ENCODE measurements at places on chromosomes 6 and 20.

- no peak for DNase-seq
Measured at GRCh38 chr6:163707387-163708355, 293.2 kb downstream of the QKI start.

DNA sequence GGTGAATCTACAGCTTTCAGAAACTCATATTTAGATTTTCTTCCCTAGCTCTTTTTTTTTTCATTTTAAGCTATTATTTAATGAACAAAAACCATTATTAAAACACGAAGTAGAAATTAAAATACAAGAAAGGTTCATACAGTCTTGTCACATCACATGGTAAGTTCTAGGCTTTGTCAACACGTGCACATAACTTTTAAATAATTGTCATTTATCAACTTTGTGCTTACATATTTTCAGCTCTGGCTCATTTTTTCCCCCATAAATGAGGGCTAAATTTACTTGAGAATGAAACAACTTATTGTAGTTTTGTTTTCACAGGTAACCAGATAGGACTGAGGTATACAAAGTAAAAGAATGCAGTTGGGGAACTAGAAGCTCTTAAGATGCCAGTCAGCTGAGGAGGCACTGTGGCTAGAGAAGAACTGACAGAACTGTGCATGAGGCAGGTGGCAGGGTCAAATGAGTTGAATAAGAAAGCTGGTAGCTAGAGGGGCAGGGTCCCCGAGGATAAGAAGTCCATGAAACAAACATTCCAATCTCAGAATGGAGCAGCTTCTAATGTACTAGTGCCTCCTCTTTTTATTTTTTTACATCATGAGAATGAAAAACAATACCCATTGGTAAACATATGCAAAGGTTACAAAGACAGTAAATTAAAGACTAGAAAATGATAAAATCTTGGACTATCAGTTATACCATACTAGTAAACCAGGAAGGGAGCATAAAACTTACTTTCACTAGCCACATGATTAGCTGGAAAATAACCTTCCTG lies 141.5 kb downstream of the MYB start:
- no peak for DNase-seq

- no peak for DNase-seq
Measured at GRCh38 chr20:3545401-3545925, 74.6 kb downstream of the ATRN start.

- DNase-seq = no peak
Measured at GRCh38 chr6:14641423-14642135, 524.0 kb downstream of the CD83 start.

- no peak for DNase-seq
Measured at GRCh38 chr20:45051204-45052060, 49.5 kb downstream of the KCNS1 start.

DNA sequence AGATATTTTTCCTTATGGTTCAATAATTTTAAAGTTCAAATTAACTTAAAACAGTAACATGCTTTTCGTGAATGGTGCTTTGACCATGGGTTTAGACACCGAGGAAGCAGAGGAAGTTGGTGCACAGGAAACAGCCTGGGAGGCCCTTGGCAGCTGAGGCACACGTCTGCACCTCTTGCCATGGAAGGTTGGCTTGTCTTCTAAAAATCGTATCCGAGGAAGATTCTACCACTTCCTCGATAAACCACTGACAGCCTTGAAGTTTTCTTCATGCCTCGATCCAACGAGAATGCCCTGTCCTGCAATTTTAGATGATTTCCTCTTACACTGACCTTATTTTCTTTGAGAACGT lies 12.2 kb downstream of the DLL1 start:
- no peak for DNase-seq

DNA sequence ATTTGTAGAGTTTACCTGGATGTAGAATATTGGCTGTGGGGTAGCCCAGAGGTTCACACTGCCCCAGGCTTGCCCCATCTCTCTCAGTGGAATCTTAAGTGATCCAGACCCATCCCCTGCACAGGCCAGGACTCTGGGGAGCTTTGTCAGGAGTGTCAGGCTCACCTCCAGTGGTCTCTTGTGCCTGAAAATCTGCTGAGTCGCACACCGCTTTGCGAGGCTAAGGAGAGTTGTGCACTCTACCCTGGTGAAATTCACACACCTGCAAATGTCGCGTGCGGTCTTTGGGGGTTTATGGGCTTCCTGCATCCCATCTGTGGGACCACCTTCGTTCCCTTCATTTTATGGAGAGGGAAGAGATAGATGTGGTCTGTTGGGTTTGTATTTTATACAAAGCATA lies 63.6 kb upstream of the KIF25 start:
- DNase-seq = peak; percentile 36

GRCh38 chr6:14818422-14818884 lies 427.4 kb upstream of the JARID2 start:
- DNase-seq = no peak

DNA sequence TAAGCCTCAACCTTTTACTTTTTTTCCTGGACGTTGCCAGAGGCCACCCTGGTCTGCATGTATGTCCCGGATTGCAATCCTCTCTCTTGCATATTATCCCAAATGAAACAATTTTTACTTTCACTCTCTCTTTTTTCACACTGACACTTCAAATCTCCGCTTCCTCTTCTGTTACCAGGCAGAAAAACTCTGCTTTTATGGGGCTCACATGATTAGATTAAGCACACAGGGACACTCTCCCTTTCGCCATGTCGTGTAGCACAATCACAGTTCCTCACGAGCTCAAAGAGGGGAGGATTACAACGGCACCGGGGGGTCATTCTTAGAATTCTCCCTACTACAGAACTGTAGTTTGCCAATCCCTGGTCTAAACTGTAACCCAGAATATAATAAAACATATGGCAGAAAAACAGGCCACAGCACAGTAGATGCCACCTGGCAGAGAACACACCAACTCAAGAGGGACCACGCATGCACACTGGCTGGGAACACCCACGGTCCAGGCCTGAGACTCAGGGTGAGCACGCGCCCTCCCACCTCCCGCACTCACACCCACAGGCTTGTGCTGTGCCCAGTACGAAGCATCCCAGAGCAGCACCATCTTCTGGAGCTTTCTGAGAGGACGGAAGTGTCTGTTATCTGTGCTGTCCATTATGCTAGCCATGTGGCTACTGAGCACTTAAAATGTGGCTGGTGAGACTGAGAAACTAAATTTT lies 288.7 kb downstream of the KIF16B start:
- DNase-seq = no peak

GRCh38 chr20:61988665-61989064 lies 77.0 kb downstream of the TAF4 start:
- no peak for DNase-seq

GRCh38 chr6:136517582-136517981 lies 32.6 kb downstream of the MAP7 start:
- no peak for DNase-seq

- DNase-seq = no peak
Measured at GRCh38 chr6:16765235-16765634, 4.0 kb upstream of the ATXN1 start.

DNA sequence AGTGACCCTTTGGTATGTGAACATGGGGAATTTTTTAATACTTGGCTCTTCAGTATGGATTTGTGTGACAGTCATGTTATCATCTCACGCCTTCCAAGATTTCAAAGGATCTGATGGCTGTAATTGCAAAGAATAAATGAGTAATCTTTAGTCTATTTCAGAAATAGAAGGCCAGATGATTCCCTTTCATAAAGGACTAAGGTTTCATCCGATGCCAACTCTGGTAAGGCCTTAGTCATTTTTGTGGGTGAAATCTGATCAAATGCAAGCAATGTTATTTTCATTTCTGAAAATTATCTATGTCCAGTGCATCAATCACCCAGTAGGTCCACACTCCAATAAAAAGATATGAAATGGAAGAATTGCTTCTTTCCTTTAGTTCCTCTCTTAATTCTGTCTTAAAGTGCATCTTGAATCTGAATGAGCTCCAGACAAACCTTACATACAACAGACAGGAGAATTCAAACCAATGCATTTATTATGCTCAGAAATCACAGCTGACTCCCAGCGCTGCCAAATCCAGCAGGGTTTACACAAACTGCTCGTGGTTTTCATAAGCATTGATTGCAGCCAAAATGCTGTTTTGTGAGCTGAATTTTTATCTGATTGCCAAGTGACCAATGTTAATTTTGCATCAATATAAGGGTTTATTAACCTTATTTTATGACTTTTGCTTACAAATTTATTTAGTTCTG lies 565.2 kb upstream of the MARCKS start:
- no peak for DNase-seq

DNA sequence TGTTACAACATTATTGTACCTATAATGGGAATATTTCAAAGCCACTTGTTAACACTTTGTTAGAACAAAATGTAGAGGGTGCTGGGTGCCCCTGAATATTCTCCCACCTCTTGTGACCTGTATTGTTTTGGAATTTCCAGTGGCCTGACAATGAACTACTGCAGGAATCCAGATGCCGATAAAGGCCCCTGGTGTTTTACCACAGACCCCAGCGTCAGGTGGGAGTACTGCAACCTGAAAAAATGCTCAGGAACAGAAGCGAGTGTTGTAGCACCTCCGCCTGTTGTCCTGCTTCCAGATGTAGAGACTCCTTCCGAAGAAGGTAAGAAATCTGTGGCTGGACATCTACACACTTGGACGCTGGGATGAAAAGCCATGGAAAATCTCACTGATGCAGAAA lies 28.9 kb downstream of the PLG start:
- DNase-seq = peak; percentile 40

GRCh38 chr6:82686719-82687118 lies 323.1 kb downstream of the TPBG start:
- DNase-seq = no peak

DNA sequence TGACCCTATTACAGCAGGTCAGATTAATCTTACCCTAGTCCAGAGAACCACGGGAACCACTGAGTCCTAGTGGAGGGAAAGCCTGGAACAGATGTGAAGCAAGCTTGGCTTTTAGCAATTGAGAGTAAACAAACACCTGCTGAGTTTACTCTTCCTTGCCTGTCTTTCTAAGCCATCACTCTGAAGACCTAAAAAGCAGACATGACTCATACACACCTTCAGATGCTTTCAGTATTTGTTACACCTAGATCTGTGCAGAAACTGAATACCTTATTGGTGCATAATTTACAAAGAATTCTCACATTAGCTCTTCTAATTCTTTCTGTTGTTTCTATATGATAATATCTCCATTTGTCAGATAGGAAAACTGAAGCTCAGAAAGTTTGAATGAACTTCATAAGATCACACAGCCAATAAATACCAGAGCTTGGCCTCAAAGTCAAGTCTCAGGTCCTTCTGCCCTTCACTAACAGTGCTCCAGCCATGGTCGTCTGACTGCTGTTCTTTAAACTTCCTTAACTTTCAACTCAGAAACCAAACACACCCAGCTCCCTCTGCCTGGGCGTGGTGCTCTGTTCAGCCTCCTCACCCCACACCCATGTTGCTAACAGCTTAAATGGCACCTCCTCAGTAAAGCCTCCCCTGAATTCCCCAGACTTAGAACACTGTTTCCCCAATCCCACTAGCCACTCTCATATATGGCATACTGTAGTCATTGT lies 8.6 kb upstream of the GABBR1 start:
- no peak for DNase-seq

DNA sequence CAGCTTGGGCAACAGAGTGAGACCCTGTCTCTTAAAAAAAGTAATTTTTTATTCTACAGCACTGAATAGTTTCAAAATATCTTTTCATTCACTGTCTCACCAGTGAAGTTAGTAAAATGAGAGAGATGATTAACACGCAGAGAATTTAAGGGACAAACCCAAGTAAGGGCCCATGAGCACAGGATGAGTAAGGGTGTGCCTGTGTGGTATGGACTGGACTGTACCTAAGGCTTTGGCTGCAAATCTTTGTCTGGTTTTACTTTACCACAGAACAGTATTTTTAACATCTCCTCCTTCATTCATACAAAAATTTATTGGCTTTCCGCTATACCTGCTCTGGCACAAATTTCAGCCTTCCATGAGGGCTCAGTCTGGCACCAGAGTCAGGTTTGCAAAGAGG lies 433.3 kb downstream of the UTRN start:
- no peak for DNase-seq

DNA sequence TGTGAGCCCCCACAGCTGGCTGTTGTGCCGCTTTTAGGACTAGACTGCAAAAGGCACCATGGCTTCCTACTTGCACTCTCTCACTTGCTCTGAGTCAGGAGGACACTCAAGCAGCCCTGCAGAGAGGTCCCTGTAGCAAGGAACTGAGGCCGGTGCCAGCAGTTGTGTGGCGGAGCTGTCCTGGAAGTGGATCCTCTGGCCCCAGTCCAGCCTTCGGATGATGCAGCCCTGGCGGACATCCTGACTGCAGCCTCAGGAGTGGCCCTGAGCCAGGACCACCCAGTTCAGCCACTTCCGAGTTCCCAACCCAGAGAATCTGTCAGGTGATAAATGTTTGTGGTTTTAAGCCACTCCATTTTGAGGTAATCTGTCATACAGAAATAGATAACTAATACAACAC lies 17.5 kb downstream of the CTCFL start:
- no peak for DNase-seq

GRCh38 chr6:163420289-163420614 lies 5.7 kb downstream of the QKI start:
- no peak for DNase-seq

DNA sequence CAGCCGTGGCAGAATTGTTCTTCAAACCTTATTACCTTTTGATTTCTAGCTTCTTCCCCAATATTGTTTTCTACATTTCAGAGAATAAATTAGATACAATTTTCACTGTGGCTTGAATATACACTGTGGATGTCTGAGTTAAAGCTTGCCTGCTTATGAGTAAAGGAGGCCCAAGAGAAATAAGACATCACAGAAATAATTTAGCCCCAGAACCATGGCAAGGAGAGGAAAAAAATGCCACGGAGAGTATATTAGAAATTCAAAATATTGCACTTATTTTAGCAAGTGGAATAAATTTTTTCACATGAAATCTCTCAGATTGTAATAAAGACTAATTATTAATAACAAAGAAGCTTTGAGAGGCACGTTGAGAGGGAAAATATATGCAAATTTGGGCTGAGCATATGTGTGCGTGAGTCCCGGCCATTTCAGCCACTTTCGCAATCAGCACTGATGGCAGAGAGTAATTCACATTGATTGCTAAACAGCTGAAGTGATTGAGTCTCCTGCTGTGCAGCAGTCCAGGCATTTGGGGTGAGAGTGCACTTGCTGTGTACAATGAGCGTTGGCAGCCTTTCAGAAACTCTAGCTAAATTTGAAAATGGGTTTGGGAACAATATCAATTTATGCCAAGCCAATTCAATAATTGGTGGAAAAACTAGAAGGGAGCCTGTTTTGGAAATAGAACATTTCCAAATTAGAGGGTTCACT lies 596.0 kb downstream of the EPM2A start:
- no peak for DNase-seq

- DNase-seq = peak; percentile 44
Measured at GRCh38 chr20:33062105-33062824, 8.6 kb downstream of the BPIFB3 start.

DNA sequence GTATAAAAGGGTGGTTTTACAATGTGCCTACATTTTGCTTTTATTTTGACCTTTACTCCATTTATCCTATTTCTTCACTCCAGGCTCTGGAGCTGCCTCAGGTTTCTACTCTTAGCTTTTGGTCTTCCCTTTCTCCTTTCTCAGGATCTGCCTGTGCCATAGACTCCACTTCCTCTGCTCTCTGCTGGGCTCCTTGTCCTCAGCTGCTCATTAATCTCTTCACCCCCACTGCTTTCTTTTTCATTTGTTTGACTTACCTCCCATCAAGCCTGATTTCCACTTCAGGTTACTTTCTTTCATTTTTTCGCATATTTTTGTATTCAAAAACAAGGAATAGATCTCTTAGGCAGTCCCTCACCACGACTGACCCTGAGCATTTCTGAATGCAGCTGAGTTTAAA lies 106.8 kb downstream of the COL19A1 start:
- no peak for DNase-seq

GRCh38 chr6:19033683-19034082 lies 646.5 kb downstream of the RNF144B start:
- DNase-seq = no peak

GRCh38 chr6:69571234-69571633 lies 225.6 kb downstream of the LMBRD1 start:
- DNase-seq = no peak

Data from ELF-1 (cell line).